Mucosa of descending colon (tissue), 3 donors: ENCODE measurements at places on chromosomes 5 and 9.

GRCh38 chr5:56175488-56175887 is 57.6 kb downstream of the ANKRD55 start:
- DNase-seq = no peak

DNA sequence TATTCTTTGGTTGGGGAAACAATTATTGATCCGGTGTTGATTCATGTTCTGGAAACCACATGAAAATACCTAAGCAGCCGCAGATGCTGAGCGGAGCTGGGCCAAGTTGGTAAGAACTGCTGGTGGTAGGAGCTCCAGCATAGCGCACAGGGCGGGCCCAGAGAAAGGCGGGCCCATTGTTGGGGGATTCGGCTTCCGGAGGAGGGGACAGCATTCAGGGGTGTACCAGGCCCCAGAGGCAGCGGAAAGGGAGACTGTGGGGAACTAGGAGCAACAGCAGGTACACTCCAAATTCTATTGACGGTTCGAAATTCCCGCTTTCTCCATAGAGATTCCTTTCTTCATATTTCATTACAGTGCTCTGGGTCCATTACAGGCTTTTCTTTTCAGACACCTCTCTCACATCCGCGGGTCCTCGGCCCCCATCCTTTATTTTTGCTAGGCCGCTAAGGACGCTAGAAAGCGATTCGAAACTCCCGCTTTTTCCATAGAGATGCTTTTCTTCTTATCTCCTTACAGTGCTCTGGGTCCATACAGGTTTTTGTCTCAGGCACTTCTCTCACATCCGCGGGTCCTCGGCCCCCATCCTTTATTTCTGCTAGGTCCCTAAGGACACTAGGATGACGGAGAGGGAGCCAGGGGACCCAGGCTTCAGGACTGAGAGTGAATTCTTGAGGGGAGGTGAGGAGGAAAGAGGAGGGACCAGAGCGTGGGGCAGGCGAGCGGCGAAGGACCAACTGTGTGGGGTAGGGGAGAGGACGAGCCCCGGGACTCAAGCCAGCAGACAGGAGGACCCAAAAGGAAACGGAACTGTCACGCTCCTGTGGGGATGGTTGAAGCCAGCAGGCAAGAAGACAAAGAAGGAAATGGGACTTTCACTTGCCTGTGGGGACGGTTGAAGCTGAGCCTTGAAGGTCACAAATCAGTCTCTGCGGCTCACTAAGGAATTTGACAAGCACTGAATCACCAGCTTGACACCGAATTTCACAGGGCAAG is at the start of gene CCDC152:
TSS of gene CCDC152 (plus strand) at position 213 of the 996 bp plus-strand sequence. CDS start 2,304 bp downstream, outside the sequence.
- DNase-seq = no peak

DNA sequence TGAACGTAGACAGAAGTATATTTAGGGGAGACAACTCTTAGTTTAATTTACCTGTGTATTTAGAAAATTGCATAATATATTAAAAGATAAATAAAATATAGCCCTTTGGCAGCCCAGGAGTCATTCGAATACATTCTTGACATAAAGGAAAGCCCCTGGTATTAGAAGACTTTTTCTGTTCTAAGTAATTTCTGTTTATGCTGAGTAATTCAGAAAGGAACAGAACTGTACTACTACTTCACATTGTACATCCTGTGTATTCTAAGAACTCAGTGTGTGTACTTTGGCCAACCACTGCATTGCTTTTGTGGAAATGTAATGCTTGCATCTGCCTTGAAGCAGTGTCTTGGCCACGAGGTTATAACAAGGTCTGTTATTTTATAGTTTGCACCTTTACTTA is 136.4 kb downstream of the KDM4C start:
- DNase-seq = no peak

GRCh38 chr5:93571114-93571949 is 9.7 kb downstream of the NR2F1-AS1 start:
- no peak for DNase-seq

GRCh38 chr5:94125107-94125506 is 383.7 kb upstream of the POU5F2 start:
- DNase-seq = no peak
